Stimulated activated CD8-positive, alpha-beta memory T cell treated with anti-CD3 and anti-CD28 coated beads, Interleukin-7, amount 100 ng/mL, for 24 hours (primary cell): ENCODE measurements at places on chromosomes 16 and 17.

GRCh38 chr17:73187203-73187769, 5.6 kb upstream of the COG1 start:
- DNase-seq, result no peak

DNA sequence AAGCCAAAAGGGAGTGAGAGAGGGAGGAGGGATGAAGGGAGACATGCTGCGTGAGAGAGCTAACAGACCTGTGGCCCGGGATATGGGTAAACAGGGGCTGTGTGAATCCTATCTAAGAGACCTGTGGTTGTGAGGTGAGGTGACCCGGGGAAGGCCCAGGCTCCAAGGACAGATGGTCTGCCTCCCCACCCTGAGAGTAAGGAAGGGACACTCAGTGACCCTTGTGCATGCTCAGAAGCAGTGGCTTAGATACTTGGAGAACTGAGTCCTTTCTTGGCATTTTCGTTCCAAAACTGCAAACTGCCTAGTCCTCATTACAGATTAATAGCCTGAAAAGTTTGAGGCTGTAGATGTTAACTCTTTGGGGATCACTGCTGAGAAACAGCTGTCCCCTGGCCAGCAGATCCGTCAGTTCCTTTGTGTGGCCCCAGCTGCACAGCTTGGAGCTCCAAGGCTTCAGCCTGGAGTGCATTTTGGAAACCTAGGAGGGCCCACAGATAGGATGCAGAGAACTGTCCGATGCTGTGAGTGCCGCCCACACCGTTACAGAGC, 121.6 kb downstream of the SMG6 start:
- DNase-seq, result no peak

DNA sequence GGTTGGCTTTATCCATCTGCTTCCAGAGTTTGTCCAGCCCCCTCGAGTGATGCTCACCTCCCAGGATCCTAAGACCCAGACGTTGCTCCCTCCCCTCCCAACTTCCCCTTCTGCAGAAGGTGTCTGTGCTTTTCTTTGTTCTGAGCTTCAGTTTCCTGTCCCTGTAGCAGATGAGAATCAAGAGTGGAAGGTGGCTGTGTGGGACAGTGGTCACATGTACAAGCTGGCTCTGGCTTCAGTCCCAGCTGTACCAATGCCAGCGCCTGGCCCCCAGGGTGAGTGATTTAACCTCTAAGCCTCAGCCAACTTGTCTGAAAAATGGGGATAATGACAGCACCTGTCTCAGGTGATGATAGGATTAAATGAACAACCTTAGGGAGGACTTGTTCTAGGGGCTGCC, 7.7 kb downstream of the PRR15L start:
- no peak for DNase-seq

GRCh38 chr17:78840530-78840779, 159 bp downstream of the USP36 start:
- no peak for DNase-seq

- no peak for DNase-seq
Observed at GRCh38 chr17:77218902-77219301, 78.1 kb downstream of the SEC14L1 start.

- no peak for DNase-seq
Observed at GRCh38 chr17:36055171-36055570, 8.9 kb upstream of the CCL18 start.
